ENCODE measurements at places on chromosomes 11 and 22.

DNA sequence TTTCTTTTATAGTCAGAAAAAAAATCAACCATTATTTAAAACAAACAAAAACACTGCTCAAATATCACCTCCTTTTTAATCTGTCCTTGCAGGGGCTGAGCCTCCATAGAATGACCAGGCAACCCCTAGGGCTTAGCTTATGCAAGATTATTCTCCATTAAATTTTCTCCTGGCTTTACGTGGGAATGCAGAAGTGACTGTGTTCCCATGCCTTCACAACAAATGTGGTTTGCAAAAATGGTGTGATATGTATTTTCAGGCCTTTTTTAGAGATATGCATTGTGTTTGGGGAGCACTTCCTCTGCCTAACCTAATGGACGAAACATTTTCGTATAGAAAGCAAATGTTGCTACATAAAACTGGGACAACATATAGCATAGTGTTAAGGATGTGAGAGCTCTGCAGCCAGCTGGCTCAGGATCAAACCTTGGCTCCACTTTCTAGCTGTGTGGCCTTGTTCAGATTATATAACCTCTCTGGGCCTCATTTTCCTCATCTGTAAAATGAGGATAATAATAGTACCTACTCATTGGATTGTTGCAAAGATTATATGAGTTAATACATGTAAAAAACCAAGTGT, 82.6 kb downstream of the PARVA start:
- no peak for DNase-seq

GRCh38 chr11:1473786-1474185, 12.8 kb downstream of the MOB2 start:
- no peak for DNase-seq

- DNase-seq = no peak
Measured at GRCh38 chr11:63343130-63343529, 26.5 kb upstream of the SLC22A9 start.

- no peak for DNase-seq
Measured at GRCh38 chr11:59368238-59369022, 9.7 kb downstream of the OR5AN1 start.

DNA sequence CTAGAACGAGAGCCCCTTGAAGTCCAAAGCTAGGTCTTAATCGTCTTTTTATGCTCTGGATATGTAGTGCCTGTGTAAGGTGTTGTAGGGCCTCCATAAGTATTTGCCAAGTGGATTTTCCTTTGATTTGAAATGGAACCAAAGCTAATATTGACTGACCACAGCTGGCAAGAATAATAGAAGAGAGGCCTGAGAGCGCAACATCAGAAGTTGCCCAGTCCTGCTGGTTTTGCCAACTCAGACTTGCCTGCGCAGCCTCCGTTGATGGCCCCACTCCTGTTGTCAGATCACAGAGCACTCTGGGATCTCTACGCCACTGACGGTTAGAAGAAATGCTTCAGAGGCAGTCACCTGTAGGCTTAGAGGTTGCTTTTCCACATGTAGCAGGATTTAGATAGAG, 251.2 kb downstream of the TENM4 start:
- no peak for DNase-seq

GRCh38 chr11:77084581-77085191, 17.9 kb downstream of the CAPN5 start:
- DNase-seq = no peak

DNA sequence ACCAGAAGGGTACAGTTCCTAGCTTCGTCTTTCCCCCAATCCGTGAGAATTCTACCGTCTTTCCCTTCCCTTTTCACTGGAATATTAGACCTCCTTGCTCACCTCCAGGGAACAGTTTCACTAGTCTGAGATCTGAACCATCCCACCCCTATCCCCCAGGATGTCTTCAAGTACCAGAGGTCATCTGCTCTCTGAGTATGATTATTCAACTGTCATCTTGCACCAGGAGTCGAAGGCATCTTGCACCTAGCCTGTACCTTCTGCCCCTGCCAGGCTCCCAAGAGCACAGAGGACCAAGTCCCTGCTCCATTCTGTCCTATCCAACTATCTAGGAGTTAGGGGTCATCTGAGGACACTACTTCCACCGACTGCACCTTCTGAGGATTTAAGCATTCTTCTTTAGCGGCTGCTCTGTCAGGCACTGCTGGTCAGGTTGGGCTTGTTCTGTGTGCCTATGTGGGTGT, 804 bp downstream of the ACER3 start:
- DNase-seq = no peak

GRCh38 chr22:35446365-35446764, 46.4 kb downstream of the MCM5 start:
- DNase-seq = no peak

- no peak for DNase-seq
Measured at GRCh38 chr11:101096036-101096704, 33.4 kb downstream of the PGR start.

DNA sequence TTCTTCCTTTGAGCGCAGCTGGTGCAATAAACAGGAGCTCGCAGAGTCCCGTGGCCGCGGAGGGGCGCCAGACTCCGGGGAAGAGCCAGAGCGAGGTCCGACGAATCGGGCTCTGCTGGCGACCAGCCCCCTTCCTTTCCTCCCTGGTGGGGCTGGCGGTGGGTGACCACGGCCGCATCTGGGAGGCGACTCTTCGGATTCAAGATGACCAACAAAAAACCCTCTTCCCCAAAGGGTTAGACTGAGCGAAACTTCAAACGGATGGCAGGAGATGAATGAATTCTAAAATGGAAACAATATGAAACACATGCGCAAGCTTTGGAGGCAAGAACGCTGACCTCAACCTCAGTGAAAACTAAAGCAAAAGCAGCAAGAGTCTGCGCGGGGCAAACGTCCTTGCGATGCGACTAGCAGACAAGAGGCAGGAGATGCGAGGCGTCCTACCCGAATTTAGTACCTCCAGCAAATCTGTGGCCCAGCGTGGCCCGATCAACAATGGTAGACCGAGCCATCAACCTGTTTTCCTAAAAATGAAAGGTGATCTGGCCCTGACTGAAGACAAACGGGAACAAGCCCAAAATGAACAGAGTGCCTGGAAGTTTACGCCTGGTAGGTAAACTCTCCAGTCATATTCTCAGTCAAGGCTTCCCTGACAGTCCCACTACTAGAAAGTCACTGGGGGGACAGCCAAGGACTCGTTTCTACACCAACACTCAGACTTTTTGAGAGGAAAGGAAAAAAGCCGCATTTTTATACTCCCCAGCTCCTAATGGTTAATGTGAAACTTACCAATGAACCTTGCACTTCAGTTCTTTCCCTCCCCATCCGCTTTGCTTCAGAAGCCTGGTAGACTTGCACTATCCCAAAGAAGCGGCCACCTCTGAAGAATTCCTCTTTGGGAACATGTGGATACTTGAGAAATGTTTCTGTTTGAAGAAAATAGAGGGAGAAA, 11.6 kb downstream of the MMP3 start:
- DNase-seq = no peak

DNA sequence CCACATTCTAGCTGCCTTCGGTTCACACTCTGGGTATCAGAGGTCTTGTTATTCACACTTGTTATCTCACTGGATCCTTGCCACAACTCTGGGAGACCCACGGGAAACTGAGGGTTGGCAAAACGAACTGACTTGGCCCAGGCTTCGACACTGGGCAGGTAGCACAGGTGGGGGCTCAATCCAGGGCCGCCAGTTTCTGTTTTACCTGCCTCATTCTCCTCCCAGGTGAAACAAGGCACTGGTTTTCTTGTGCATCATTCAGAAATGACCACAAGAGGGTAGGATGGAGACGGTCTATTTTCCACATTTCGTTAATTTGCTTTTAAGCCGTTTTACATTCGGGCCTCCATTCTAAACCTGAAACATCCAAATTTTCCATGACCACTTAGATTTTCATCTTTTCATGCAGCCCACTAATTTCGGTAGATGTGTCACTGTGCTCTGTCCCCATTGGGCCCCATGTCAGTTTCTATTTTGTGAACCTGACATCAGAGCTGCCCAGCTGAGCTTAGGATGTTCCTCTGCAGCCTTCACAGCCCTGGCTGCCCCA, 108.1 kb downstream of the KIAA1671 start:
- no peak for DNase-seq

- no peak for DNase-seq
Measured at GRCh38 chr11:132158091-132158490, 787.7 kb downstream of the NTM start.

DNA sequence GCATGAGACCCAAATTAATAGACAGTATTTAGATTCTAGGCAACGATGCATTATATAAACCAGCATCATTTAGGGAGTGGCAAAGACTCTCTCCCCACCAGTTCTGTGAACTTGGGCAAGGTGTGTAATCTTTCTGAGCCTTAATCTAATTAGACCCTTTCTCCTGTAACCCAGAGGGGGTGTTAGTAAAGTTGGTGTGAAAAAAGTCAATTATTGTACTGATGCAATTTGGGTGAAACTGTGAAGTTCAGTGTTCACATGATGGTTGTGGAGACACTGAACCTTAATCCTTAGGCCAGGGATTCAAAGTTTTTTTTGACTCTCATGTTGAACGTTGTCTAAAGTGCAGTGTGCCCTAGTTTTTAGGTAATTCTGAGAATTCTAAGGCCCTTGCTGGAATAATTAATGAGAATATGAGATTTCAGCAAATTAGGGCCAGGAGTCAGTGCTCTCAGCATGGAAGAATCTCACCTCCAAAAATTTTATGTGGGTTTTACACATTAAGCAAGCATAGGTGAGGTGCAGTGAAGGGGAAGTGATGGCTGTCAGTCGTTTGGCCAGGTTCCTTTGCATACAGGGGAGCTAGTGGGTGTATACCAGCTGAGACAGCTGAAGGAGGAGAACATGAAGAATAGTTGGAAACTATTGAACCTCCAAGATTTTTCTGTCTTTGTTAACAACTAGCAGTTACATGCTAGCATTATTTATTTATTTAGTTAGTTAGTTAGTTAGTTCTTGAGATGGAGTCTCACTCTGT, 94.2 kb downstream of the PTPRJ start:
- DNase-seq = no peak

DNA sequence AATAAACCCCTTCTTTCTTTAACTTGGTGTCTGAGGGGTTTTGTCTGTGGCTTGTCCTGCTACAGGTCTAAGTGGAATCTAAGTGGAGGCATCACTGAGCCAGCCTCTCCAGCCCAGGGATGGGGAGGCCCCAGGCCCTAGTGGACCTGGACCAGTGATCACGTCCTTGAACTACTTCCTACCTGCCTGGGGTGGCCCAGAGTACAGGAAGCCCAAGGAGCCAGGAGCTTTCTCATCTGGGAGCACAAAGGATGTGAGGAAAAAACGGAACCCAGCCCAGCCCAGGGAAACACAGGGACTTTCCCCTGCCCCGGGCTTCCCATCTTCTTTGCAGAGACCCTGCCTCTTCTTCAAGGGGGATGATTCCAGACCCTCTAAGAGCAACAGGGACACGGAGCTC, 3.5 kb upstream of the CD5 start:
- no peak for DNase-seq

DNA sequence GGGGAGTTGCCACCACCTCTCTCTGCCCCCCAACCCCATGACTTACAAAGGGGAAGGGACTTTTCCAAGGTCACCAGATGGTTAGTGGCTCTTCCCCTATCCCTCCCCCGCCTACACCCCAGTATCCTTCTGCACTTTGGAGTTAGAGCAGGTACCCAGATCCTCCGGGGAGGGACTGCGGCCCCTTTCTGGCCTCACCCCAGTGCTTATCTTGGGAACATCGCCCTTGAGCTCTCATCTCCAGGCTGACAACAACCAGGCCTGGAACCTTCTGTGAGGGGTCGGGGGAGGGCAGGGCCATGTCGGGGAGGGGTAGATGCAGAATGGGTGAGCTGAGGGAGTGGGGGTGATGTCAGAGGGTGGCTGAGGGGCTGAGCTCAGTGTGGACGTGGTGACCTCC, 7.5 kb upstream of the NAALADL1 start:
- no peak for DNase-seq

GRCh38 chr11:89613911-89614310, 96.2 kb upstream of the TRIM77 start:
- DNase-seq = no peak

- no peak for DNase-seq
Measured at GRCh38 chr22:19974268-19974861, 32.7 kb upstream of the TXNRD2 start.

- DNase-seq = no peak
Measured at GRCh38 chr11:34516247-34517040, 2.9 kb upstream of the ELF5 start.

DNA sequence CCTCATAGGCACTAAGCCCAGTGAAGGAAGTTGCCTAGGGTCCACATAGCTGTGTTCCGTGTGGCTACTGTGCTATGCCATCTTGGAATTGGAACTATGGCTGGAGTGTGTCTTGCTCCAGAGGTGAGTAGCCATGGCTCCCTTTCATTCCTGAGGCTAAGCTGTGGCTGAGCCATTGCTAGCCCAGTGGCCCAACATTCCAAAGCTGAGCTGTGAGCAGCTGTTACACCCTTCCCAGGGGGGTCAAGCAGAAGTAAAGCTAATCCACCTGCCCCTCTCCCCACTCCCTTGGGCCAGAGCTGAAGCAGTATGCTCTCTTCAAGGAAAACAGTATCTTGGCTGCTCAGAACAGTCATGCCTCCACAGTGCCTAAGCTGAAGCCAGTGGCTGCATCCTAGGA, 51.1 kb downstream of the USP35 start:
- no peak for DNase-seq

- DNase-seq = no peak
Measured at GRCh38 chr11:117818041-117818873, 6.3 kb downstream of the FXYD2 start.

DNA sequence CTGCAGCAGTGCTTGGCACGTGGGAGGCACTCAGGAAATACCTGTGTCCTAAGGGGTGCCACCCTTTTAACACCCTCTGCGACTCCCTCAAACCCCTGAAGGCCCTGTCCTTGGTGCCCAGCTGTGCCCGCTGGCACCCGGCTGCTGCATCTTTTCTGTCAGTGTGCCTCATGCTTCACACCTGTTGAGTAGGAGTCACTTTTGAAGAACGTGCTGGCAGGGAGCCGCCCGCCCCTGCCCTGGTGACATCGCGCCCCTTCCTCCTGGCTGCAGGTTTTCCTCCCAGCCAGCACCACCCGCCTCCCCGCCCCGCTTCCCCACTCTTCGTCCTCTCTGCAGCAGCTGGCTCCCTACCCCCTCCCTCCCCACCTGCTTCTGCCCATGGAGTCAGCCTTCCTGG, 17.8 kb downstream of the FRMD8 start:
- DNase-seq = no peak

- DNase-seq = no peak
Measured at GRCh38 chr11:116173506-116173905, 599.3 kb downstream of the BUD13 start.

DNA sequence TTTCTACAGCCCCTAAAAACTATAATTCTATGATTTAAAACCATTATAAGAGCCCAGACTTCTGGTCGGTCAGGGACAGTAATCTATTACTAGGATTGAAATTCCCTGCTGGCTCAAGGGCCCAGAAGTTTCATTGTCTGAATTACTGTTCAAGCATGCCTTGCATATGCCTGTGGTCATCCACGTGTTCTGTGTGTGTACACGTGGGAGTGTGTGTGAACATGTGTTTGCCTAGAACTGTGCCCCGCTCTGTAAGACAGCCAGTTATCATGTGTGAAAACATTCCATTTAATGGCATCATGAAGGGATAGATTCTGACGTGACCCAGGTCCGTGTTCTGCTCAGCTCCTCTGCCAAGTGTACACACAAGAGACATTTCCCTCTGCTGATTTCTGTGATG, 189.3 kb upstream of the NECTIN1 start:
- DNase-seq = no peak

- no peak for DNase-seq
Measured at GRCh38 chr11:96373826-96374225, 15.9 kb downstream of the CCDC82 start.

- DNase-seq = no peak
Measured at GRCh38 chr11:2549080-2549479, 104.3 kb downstream of the KCNQ1 start.

GRCh38 chr22:17783312-17783711, 9.0 kb upstream of the BID start:
- no peak for DNase-seq
